ENCODE measurements at places on chromosomes 11 and 22.

DNA sequence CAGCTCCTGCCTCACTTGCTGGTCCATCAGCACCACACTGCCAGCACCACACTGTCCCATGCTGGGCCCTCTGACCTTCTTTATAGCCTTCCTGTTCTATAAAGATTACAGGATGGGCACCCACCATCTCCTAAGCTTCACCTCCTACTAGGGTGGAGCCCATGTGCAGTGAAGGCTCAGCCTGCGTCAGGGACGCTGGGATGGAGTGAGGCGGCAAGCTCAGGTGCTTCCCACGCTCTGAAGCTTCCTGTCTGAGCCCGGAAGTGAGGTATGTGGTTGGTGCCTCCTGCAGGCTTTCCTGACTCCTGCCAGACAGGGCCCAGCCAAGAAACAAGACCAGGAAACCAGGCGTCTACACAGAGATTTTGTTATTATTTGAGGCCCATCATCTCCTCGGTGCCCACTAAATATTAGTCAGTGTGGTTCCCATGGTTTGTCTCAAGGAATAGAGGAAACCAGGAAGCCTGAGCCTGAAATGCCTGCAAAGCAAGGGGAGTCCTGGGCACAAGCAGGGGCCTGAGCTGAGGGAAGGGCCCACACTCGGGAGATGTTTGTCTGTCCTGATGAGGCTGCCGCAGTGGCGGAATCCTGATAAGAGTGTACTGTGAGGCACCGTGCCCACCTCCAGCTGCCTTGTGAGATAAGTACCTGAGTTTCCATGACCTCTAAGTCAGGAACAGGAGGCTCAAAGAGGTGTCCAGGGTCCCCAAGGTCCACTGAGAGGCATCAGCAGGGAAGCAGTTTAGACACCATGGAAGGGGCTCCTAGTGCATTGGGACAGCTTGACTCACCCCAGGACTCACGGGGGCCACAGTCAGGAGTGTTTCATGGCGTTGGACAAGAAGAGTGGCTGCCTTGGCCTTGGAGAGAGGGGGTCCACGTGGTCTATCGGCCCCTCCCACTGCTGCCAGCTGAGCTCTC lies 22.0 kb downstream of the RSPH14 start:
- no peak for DNase-seq

GRCh38 chr22:18073467-18073866 lies 4.3 kb upstream of the PEX26 start:
- DNase-seq: no peak

- peak; percentile 36 for DNase-seq
Measured at GRCh38 chr11:33980897-33981296, 70.6 kb upstream of the CAPRIN1 start.

DNA sequence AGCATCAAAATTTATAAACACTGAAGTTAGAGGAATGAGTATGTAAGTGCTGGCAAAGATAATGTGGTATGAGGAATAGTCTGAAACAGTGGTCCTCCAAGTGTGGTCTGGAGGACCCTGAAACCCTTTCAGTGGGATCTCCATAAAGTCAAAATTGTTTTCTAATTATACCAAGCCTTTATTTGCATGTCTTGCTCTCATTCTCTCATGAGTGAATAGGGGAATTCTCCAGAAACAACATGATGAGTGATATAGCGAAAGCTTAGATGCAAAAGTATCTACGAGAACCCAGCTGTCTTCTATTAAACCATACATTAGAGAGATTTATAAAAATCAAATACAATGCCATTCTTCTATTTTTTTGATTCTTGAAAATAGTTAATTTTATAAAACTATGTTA lies 145.0 kb upstream of the RAG2 start:
- DNase-seq: no peak

DNA sequence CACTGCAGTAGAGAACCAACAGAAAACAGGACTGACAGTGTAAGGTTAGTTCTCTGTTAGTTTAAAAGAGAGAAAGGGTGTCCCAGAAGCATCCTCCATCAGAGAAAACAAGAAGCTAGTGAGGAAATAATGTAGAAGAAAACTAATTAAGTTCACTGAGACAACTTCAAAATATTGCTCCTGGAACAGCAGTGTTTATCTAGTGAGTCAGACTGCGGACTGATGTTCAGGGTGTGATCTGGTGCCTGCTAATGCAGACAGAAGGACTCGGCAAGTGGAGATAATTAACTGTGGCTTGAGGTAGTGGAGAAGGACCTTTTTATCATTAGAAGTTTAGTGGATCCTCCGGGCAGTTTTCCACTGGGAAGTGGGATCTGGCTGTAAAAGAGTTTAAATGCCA lies 55.4 kb downstream of the CDON start:
- DNase-seq: peak; percentile 30

- no peak for DNase-seq
Measured at GRCh38 chr11:128397362-128397761, 190.0 kb downstream of the ETS1 start.

DNA sequence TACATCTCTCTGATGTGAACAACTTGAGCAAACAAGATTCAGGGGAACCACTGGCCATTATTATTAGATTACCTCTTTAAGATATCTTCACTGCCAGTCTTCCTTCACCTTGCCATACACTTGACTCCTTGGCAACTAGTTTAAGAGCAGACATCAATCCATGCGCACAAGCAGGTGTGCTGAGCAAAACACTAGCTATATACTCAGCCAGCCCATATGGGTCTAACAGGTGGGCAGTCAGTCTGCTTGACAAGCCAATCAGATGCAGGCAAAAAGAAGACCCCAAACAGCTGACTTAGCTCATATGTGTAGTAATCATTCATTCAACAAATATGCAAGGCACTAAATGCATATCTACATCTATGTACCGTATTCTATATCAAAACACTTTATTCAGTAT lies 101.2 kb downstream of the SIK3 start:
- no peak for DNase-seq

DNA sequence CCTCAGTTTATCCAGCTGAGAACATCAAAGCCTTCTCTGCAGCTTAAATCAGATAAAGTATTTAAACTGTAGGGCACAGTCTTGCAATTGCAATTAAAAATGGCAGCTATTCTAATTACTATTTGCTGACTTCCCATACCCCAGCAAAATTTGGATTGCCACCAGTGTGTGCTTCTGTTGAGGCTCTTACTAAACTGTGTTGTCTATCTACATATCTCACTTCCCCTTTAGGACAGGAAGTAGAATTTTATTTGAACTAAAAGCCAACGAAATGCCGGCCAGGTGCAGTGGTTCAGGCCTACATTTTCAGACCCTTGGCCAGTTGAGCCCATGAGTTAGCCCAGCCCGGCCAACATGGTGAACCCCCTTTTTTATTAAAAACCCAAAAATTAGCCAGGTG lies 7.1 kb downstream of the SAA4 start:
- no peak for DNase-seq

DNA sequence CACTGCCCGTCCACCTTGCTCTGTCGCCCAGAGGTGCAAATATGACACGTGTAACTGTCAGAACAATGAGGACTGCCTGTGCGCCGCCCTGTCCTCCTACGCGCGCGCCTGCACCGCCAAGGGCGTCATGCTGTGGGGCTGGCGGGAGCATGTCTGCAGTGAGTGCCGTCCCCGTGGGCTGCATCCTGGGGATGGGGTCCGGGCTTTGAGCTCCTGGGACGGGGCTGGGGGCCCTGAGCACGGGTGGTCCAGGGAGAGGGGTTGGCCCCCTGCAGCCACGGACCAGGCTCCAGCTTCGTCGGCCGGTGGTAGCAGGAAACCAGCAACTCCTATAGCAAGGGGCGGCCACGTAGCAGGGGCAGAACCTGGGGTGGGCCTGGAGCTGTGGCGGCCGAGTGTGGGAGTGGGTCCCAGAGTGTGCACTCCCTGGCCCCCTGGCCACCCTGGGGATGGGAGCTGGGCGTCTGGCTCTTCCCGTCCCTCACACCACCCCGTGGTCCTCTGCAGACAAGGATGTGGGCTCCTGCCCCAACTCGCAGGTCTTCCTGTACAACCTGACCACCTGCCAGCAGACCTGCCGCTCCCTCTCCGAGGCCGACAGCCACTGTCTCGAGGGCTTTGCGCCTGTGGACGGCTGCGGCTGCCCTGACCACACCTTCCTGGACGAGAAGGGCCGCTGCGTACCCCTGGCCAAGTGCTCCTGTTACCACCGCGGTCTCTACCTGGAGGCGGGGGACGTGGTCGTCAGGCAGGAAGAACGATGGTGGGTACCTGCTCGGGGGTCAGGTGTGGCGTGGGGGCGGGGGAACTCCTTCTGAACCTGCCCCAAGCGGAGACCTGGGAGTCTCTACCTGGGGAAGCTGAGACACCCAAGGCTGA lies 10.1 kb downstream of the MUC2 start:
- DNase-seq: no peak

GRCh38 chr11:69101792-69102695 lies 53.3 kb downstream of the TPCN2 start:
- DNase-seq: no peak

DNA sequence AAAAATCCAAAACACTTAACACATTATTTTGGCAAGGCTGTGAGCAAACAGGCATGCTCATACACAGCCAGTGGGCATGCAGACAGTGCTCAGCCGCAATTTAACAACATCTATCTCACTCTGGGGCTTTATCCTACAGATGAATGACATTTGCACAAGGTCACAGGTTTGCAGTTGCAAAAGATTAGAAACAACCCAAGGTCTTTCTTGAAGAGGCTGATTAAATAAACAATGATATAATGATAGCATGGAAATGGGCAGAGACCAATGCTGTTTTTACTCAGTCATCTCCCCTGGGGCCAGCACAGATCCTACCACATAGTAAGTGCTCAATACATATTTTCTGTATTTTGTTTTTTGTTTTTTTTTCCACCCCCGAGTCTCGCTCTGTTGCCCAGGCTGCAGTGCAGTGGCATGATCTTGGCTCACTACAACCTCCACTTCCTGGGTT lies 9.4 kb downstream of the A4GALT start:
- DNase-seq: peak; percentile 61

DNA sequence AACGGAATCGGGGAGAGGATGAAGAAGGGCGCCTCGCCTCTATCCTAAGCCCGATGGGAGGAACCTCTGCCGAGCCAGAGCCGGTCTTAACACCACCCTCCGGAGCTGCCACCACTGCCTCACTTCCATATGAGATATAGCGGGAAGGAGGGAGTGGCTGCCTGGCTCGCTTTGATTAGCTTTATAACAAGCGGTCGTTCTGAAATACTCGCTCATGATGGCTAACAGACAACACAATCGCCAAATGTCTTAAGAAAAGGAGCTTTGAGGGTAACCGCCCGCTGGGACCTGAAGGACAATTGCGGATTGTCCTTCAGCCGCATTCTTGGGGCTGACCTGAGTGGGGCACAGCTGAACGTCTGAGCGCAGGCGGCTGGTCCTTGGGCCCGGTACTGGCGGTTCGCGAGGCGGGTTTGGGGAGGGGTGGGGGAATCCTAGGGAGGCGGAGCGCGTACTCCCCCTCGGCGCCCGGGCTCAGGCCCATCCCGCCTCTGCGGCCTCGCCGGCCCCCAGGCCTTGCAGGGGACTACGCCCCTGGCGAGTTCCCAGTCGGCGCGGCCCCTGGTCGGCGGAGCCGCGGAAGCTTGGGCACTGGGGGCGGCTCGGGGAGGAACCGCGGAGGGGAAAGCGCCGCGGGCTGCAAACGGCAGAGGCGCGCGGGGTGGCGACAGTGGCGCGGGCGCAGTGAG lies at the start of gene PLAAT5:
TSS of gene PLAAT5 (minus strand) at position 617 of the 689 bp plus-strand sequence. CDS start at position 484, 133 bp downstream.
- peak; percentile 11 for DNase-seq

- DNase-seq: peak; percentile 80
Measured at GRCh38 chr11:32172848-32173834, 82.3 kb downstream of the RCN1 start.

GRCh38 chr11:64239662-64240434 lies 1.0 kb upstream of the FKBP2 start:
- no peak for DNase-seq

- DNase-seq: no peak
Measured at GRCh38 chr11:76293189-76293631, 86.9 kb upstream of the WNT11 start.

DNA sequence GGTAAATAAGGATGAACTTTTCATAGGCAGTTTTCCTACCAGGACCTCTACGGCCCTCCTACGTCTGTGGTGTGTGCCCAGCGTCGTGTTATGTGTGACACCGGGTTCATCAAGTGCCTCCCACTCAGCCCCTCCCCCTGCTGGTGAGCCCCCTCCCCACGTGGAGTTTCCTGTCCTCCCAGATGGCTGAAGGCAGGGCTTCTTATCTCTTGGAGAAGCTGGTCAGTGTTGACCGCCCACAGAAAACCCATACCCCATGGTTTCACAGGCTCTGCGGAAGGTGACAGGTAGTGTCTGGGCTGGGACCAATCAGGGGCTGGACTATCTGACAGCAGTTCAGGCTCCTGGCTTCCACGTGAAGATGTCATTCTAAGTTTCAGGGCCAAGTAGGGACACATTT lies 393.5 kb downstream of the TBC1D22A start:
- DNase-seq: no peak

- DNase-seq: no peak
Measured at GRCh38 chr11:104105155-104105554, 58.8 kb downstream of the PDGFD start.

GRCh38 chr11:10114593-10115404 lies 179.2 kb downstream of the SBF2 start:
- DNase-seq: no peak

- no peak for DNase-seq
Measured at GRCh38 chr11:60925868-60926267, 1.6 kb downstream of the TMEM132A start.

GRCh38 chr11:64389851-64390250 lies 30.9 kb downstream of the RPS6KA4 start:
- DNase-seq: no peak

GRCh38 chr22:20032407-20032991 lies 11.6 kb downstream of the TANGO2 start:
- DNase-seq: no peak

GRCh38 chr11:68839911-68840641 lies 1.6 kb downstream of the CPT1A start:
- DNase-seq: peak; percentile 37

DNA sequence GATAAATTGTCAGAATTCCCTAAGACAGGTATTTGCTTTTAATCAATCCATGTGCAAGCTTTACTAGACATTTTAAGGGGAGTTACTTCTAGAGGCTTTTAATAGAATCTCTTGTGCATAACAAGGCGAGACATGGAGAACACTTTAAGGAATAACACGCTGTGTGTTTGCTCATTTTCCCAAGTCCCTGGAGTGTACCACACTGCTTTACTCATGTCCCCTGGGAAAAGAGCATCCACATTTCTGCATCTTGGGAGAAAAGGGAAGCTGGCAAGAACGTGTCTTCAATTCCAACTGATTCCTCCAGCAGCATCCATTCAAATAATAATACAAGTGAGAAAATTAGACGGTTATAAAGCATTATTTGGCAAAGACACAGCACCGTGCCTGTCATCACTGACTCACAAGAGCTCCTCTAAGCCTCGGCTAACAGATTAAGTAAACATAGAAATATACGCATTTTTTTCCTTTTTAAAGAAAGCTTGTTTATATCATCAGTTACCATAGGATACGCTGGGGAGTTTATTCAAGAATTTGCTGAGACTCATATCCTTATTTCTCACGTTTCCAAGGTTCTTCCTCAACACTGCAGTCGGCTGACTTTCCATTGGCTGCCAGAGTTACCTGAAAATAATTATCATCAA lies 121.5 kb downstream of the CD44 start:
- DNase-seq: peak; percentile 89

GRCh38 chr22:29871684-29872083 lies 11.3 kb upstream of the MTMR3 start:
- DNase-seq: no peak

Data from cardiac fibroblast (primary cell).